ENCODE measurements at places on chromosomes 13 and 19.

DNA sequence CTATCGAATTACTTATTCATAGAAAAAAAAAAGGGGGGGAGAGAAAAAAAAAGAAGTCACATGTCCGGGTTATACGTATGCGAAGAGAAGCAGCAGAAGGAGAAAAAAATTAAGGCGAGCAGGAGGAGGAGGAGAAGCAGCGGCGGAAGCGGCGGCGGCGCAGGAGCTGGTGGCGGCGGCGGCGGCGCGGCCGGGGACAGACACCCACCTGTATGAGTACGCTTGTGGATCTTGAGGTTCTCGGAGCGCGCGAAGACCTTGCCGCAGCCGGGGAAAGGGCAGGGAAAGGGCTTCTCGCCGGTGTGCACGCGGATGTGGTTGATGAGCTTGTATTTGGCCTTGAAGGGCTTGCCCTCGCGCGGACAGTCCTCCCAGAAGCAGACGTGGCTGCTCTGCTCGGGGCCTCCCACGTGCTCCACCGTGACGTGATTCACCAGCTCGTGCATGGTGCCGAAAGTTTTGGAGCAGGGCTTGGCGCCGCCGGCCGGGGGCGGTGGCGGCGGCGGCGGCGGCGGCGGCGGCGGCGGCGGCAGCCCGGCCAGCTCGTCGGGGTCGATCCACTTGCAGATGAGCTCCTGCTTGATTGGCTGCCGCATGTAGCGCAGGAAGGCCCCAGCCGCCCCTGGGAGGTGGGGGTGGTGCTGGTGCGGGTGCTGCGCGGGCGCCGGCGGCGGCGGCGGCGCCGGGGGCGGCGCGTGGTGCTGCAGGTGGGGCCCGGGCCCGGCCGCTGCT lies 1.5 kb downstream of the ZIC5 start:
- DNase-seq: peak; percentile 57

- no peak for DNase-seq
Observed at GRCh38 chr13:59211606-59212005, 952.1 kb downstream of the DIAPH3 start.

DNA sequence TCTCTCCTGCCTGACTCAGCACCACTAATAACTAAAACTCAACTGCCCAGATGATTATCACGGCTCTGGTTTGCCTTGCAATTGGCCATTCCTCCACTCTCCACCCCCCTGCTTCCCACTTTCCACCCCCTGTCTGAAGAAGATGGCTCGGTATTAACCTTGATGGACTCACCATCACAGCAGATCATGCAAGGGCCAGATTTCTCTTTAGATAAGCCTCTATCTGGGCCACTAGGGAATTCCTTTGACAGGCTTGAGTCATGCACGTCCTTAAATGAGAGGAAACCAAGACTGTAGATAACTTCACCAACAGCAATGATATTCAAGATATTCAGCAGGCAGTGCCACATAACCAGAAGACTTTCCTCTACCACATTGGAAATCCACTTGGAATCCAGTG lies 131.1 kb upstream of the NBEA start:
- no peak for DNase-seq

DNA sequence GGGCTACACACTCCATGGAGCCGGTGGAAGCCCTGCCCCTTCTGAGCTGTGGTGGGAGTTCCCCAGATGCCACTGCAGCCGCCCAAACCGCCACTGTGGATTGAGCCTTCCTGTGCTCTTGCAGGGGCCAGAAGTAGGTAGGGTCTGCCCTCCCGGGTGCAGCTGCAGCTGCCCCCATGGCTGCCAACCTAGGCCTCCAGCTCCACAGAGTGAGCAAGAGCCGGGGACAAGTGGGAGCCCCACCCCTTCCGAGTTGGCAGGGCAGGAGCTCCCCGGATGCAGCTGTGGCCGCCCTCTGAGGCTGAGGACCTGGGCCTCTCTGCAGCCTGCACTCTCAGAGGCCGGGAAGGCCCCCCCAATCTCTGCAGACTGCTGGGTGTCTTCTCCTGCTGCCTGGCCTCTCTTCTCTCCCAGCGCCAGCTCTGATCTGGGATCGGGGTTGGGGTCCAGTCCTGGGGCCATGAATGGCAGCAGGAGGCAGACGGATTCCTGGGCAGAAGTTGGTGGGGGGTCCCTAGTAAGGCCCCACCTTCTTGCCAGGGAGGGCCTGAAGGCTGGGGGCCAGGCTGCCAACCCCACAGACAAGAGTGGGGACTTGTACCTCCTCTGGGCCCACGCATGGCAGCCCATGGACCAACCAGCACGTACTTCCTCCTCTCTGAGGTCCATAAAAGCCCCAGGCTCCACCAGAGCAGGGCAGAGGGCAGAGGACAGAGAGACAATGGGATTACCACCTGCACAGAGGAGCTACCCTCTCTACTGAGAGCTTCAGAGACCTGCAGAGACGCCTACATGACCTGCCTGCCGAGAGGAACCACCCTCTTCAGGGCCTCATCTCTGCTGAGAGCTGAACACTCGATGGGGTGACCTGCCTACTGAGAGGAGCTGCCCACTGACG lies 28.9 kb downstream of the AP2S1 start:
- DNase-seq: no peak

DNA sequence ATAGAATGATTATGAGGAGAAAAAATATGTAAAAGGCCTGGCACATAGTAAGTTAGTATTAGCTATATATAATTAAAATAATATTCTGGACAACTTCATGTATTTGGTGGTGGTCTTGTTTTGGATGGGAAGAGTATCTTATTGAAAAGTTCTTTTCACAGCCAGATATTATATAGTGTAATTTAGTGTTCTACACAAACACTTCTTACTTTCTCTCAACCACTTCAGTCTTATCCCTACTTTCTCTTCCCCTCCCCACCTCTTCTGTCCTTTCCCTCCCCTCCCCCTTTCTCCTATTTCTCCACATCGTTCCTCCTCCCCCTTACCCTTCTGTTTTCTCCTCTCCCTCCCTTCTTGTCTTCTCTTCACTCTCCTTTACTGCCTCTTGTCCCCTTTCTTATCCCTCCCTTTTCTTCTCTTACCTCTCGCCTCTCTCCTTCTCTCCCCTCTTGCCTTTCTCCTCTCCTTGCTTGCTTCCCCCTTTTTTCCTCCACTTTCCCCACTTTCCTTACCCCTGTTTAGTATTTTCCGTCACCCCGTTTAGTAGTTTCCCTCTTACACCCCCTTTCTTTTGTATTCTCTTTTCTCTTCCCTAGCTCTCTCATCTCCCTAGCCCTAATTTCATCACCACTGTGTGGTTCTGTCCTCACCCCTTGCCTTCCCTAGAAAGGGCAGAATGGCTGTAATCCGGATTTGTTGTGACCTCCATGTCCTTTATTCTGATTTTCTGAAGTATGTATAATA lies 107.2 kb upstream of the MLNR start:
- DNase-seq: no peak

DNA sequence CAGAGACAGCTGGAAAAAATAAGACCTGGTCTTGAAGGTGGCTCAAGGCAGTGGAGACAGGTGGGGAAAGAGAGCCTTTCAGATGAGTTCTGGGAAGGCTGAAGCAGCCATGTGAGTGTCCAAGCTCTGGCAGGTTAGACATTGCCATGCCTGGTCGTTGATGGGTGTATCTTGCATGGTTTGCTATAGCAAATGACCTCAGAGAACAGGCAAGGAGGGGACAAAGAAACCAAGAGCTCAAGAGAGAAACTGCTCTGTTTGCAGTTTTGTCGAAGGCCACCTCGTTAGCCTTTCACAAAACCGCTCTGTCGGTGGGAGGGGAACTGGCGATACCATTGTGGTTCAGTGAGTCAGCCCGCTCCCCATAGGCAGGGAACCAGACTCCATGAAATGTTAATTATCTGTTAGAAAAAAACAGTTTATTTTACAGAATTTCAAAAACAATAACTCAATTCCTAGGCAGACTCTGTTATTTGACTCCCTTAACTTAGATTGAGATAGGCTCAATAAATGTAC lies 82.8 kb upstream of the ARGLU1 start:
- DNase-seq: no peak

- DNase-seq: no peak
Observed at GRCh38 chr19:55376241-55376933, at the start of gene TMEM190. Gene TMEM190, plus strand, starts transcription at chr19:55376826. Its CDS starts 28 bp downstream, at chr19:55376854.

- no peak for DNase-seq
Observed at GRCh38 chr19:33883859-33884519, 87.3 kb downstream of the KCTD15 start.

DNA sequence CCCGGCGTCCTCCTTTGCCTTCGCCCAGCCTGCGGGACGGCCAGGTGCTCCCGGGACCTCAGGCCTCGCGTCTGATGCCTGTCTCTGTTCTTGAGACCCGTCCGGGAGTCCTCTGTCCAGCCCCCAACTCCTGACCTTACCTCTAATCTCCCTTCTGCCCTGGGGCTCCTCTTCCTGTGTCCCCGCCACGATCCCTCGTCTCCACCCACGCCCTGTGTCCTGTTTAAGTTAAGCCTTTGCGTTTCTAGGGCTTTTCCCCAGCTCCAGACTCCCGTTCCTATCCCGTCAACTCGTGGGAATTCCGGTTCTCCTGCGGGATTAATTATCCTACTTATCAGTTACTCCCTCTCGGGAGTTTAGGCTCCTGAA lies 686 bp downstream of the LENG8 start:
- DNase-seq: no peak

GRCh38 chr13:26469602-26470001 lies 87.9 kb upstream of the WASF3 start:
- DNase-seq: no peak

DNA sequence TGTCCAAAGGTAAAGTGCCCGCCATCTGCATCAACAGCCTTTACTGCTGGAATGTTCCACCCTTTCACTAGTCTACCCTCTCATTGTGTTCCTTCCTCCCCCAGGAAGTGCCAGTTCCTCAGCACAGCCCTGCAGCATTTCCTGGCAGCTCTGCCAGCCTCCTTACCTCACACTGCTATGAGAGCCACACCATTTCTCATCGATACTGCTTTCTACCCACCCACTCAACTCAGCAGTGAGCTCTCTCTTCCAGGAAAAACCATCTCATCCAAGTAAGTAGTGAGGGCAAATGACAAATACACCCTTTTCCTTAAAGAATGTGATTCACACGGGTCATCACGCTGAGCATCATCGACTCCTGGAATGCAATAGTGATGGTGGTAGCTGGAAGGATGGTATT lies 19.8 kb downstream of the UQCRFS1 start:
- DNase-seq: no peak

DNA sequence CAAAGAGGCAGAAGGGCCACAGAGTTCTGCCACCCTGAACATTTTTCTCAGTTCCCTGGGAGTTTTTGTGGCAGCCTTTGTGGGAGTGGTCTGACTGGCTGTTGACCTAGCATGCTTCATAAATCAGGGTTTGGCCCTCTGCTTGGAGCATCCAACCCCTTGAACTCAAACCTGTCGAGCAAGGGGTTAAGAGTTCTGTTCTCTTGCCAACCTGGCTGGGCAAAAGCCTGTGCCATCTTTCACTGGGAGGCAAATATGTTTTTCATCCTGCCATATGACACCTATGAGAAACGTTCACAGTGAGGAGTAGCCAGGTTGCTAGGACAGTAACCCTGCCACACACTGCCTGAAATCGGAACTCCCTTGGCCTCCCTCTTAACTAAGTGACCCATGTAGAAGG lies 7.7 kb upstream of the TEX26 start:
- DNase-seq: no peak

GRCh38 chr13:106445996-106446395 lies 89.5 kb downstream of the EFNB2 start:
- no peak for DNase-seq

- no peak for DNase-seq
Observed at GRCh38 chr19:31317570-31317969, 31.7 kb downstream of the TSHZ3 start.

DNA sequence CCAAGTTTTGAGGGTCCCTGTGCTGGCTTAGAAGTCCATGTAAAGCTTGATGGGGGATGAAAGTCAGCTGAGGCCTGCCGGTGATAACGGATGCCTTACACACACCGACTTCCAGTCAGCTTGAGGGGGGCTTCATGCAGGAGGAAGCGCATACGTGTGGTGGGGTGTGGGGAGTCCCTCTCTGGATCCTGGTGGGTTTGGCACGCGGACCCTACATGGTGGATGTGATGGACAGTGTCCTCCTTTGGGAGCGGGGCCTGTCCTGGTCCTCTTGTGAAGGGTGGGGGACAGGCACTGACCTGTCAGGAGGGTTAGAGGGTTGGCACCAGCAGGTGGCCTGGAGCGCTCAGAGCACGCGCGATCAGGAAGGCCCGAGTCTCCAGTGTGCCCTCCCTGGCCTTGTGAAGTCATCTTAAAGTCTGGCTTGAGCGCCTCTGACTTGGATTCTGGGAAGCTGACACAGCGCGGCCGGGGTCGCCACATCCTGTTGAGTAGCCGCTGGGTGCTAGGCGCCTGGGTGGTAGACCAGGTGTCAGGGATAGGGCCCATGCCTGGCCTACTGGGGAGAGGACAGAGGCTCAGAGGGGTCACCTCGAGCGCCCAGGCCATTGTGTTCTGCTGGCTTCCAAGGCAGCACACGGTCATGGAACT lies 2.9 kb downstream of the DAZAP1 start:
- no peak for DNase-seq

- no peak for DNase-seq
Observed at GRCh38 chr13:91809161-91809560, 410.7 kb downstream of the GPC5 start.

DNA sequence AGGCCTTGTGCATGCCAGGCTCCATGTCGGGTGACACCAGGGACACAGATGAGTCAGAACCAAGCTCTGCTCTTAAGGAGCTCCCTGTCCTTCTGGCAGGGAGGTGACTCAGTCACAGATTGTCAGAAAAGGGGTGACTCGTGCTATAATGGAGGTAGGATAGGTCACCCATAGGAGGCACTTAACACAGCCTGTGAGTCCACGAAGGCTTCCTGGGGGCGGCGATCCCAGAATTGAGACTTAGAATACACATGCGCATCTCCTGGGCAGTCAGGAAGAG lies 19.6 kb downstream of the FUZ start:
- DNase-seq: no peak

DNA sequence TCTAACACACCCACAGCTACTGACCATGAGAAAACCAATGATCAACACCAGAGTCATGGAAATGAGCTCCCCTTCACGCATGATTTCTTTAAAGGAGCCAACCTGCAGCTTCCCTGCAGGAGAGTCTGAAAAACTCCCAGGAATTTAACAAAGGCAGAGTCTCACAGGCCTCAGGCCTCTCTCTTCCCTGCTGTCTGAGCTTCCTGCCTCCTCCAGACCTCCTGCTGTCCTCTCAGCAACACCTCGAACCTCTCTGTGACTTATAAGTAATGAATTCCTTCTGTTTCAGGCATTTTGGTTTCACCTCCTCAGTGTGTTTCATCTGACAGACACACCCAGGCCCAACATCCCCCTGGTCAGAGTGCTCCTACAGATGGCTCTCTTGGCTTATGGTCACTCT lies 1044.4 kb downstream of the UQCRFS1 start:
- no peak for DNase-seq

DNA sequence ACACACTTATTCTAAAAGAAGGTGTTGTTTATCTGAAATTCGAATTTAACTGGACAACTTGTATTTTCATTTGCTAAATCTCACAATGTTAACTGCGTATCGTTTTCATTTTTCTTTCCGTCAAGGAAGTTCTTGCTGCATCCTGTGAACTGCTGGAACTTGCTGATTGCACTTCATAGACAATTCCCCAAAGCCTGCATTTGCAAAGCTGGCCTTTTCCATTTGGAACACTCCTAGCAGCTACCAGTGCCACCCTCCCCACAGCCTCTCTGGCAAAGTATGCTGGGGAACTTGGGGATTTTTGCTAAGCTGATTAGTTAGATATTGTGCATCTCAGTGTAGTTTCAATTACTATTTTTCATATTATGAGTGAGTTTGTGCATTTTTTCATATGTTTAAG lies 20.4 kb upstream of the ARGLU1 start:
- DNase-seq: no peak

Measured in HepG2 (cell line).